ENCODE measurements at places on chromosomes 16 and 17. TPM values are rescaled to one million over a fixed set of nuclear protein-coding genes. Genes with fewer than 3 reads are reported as not detected.

NHERF1 gene
- 12.5 TPM for total RNA-seq

NLRC3 gene
- total RNA-seq = 9.1 TPM

PMP22 gene
- total RNA-seq = 142 TPM

PLA2G15 gene
- 19.0 TPM for total RNA-seq

- no peak for DNase-seq
Measured at GRCh38 chr17:53570731-53571130, 252.0 kb upstream of the KIF2B start.

DNA sequence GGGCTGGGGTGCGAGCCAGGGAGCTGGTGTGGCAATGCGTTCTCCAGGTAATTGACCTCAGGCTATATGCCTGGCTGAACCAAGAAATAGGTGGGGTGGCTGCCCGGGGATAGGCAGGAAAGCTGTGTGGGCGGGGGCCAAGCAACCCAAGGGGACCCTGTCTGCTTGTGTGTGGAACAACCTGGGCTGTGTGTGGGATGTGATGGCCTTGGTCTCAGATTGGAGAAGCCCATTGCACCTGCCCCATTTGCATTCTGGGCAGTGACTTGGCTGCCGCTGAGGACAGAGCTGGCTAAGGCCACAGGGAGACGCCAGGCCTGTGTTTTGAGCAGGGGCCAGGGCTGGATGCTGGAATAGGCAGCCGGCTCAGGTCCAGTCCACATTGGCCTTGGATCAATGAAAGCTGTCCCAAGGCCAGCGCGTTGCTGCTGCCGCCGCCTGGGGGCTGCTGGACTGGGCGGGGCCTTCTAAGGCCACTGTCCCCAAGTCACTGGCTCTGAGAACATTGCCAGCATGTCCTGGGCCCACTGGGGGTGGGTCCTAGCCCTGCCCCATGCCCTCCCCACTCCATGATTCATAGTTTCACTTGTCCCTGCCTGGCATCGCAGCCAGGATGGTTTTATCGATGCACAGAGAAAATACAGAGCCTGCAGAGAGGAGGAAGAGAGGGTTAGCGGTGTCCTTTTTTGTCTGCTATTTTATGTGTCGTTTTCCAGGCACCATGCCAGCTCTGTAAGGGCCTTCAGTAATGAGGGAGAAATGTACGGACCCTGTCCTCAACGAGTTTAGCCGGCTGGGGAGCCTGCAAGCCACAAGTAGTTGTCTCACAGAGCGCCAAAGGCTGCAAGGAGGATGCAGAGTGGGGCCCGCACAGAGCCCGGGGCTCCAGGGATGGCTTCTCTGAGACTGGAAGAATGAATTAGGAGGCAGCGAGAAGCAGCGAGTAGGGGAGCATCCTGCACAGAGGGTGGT, 43.9 kb downstream of the NKD1 start:
- peak; percentile 82 for DNase-seq

DNA sequence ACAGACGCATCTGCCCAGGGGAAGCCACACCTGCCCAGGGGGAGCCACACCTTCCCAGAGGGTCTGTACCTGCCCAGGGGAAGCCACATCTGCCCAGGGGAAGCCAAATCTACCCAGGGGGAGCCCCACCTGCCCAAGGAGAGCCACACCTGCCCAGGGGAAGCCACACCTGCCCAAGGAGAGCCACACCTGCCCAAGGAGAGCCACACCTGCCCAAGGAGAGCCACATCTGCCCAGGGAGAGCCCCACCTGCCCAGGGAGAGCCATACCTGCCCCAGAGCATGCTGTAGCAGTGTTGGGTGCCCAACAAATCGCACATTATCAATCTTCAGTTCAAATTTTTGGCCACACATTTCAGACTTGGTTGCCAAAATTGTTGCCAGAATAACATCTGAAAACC, 19.6 kb downstream of the NPRL3 start:
- no peak for DNase-seq

DNA sequence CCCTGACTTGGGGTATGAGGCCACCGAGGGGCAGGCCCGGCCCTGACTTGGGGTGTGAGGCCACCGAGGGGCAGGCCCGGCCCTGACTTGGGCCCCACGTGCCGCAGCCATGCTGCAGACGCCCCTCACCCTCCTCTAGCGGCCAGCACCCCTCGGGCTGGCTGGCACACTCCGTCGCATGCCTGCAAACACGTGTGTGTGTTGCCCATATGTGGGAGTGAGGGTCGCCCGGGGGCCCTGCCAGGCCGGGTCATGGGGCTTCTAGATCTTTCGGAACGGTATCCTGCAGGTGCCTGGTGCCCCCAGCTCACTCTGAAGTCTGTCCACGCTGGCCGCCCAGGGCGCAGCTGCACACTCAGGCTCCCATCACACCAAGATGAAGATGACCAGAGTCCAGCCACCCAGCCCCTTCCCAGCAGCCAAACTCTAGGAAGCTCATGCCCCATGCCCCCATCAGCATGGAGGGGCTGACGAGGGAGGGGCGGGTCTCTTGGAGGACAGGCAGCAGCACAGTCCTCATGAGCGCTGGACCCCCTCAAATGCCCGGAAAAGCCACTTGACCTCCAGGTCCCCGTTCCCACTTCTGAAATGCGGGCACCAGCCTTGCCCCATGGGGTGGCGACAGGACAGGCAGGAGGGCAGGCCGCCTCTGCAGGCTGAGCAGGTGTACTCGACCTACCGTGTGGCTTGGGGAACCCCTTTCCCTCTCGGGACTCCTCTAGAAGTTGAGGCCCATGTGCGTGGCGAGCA, 33.8 kb downstream of the CTU2 start:
- no peak for DNase-seq

GRCh38 chr16:89442588-89442987, 47.8 kb downstream of the ANKRD11 start:
- no peak for DNase-seq

- DNase-seq = no peak
Measured at GRCh38 chr16:31347445-31347844, 7.5 kb upstream of the ITGAX start.

DNA sequence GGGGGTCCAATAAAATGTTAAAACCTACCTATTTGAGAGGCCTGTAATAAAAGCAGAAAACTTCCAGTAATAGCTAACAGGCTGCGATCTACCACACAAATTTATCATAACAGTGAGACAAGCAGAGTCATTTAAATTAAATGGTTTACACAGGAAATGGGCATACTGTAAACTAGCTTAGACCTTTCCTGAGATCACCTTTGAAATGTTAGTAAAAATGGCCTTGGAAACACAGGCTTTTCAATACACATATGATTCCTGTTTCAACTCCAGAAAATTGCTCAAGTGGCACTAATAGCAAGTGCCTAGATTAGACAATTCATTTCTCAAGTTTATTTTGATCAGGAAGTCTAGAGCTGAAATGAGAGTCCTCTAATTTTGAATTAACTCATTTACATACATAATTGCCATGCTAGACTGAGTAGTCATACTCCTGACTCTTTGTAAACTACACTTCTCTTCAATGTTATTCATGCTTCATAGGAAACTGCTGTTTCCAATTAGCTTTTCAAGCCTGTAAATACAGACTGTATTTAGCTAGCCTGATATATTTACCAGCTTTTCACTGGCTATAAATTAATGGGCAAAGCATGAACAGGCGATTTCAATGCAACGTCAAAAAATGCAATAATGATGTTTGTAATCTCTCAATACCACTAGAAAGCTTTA, 43.3 kb downstream of the PARN start:
- DNase-seq = no peak

- DNase-seq = no peak
Measured at GRCh38 chr16:2331931-2332267, 8.6 kb downstream of the ABCA3 start.

GRCh38 chr17:3892095-3892998, 506 bp downstream of the CAMKK1 start:
- peak; percentile 73 for DNase-seq
